ENCODE measurements at places on chromosomes 2 and 18.

DNA sequence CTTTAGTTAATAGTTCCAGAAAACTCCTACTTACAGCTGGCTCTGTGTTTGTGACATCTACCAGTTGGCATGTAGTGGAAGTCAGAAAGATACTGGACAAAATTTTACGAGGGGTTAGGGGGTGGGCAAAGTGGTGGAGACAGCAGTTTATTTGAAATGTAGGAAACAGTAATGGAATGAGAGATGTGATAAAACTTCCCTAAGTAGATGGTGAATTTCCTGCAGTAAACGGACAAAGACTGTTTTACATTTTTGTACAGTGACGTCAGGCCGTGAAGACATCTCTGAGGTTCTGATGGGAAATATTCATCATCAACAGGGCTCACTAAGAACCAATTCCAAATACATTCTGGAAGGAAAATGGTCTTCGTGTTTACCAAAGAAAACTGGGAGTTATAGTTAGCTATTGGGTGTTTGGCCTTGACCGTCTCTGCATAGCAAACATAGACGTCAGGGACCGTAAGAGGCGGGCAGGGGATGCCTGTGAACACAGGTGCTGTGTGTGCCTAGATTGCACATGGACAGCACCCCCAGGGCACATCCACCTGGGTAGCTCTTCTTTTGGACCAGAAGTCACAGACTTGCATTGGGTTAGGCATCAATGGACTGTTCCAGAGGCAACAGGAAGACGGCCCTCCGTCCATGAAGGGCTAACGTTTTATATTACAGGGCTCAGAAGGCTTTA lies 131.5 kb downstream of the ZNF516 start:
- no peak for DNase-seq

DNA sequence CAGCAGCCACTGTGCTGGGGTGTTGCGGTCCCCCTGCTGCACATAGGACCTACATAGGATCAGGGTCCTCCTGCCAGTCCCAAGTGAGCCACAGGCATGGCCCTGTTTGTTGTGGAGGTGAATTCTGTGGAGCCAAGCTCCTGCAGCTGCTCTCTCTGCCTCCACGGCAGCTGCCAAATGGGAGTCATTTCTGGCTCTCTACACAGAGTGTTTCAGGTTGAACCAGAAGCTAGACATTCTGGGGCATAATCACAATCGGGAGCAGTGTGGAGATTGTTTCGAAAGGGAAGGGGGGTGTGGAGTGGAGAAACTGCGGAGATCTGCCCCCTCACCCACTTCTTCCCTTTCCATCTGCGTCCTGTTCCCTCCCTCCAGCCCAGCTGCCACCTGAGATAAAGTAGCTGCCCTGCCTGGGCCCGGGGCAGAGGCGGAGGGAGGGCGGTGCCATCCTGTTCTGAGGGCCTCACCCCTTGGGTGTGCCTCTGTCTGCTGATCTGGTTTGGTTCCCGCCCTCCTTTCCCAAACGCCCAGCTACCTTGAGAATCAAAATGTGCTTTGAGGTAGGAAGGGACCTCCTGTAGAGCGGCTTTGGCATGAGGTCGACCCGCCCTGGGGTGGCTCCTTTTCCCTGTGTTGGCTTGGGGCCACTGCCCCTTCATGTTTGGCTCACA lies 139.4 kb downstream of the WDSUB1 start:
- no peak for DNase-seq

- no peak for DNase-seq
These were observed 86.2 kb downstream of the CRIM1 start for GRCh38 chr2:36441816-36442215.

DNA sequence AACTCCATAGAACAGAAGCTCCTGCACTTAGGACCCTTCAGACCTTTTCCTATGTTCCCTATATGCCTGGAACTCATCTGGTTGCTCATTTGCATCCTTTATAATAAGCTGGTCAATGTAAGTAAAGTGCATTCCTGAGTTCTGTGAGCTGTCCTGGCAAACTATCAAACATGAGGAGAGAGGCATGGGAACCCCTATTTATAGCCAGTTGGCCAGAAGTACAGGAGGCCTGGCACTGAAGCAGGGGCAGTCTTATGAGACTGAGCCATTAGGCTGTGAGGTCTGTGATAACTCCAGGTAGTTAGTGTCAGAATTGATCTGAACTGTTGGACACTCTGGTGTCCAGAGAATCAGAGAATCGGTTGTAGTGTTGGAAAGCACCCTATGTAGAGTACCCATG lies 88.4 kb downstream of the EHD3 start:
- DNase-seq = no peak

- DNase-seq = no peak
These were observed 108.5 kb upstream of the BOD1L2 start for GRCh38 chr18:57038395-57038794.

- DNase-seq = no peak
These were observed 980 bp upstream of the RNPEPL1 start for GRCh38 chr2:240567137-240567871.

DNA sequence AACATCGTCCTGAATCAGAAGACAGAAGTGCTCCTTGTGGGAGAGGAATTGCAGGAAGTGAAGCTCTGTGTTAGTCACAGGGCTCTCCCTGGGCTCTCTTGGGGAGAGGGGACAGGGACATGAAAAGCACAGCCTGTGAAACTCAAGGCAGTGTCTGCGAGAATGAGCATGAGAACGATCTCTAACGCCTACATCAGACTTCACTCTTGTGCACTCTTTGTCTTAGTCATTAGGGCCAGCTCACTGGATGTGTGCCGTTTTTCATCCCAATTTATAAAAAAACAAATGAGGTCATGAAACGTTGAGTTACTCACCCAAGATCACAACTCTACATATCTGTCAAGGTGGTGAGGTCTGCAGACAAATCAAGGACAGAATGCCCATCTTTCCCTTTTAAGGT lies 27.0 kb upstream of the TWIST2 start:
- no peak for DNase-seq

- DNase-seq = no peak
These were observed 2.4 kb upstream of the MALT1 start for GRCh38 chr18:58668897-58669296.

- DNase-seq = no peak
These were observed 187.5 kb upstream of the SALL3 start for GRCh38 chr18:78792094-78792493.

- DNase-seq = no peak
These were observed 5.9 kb downstream of the ALPP start for GRCh38 chr2:232384466-232384865.

DNA sequence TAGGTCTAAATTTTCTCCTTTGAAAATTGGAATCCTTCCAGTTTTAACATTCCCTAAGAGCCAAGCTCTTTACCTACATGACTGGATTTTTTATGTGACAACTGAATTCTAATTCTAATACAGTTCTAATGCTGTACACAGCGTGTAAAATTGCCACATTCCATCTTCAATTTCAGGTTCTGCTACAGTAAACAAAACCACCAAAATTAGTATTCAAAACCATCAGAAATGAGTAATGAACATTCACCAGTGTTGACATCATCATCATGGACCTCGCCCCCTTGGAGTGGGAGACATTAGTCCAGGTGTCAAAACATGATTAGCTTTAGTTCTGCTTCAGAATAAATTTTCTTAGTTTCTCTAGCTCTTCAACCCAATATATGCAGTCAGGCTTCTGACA lies 133.6 kb downstream of the MBD2 start:
- no peak for DNase-seq

DNA sequence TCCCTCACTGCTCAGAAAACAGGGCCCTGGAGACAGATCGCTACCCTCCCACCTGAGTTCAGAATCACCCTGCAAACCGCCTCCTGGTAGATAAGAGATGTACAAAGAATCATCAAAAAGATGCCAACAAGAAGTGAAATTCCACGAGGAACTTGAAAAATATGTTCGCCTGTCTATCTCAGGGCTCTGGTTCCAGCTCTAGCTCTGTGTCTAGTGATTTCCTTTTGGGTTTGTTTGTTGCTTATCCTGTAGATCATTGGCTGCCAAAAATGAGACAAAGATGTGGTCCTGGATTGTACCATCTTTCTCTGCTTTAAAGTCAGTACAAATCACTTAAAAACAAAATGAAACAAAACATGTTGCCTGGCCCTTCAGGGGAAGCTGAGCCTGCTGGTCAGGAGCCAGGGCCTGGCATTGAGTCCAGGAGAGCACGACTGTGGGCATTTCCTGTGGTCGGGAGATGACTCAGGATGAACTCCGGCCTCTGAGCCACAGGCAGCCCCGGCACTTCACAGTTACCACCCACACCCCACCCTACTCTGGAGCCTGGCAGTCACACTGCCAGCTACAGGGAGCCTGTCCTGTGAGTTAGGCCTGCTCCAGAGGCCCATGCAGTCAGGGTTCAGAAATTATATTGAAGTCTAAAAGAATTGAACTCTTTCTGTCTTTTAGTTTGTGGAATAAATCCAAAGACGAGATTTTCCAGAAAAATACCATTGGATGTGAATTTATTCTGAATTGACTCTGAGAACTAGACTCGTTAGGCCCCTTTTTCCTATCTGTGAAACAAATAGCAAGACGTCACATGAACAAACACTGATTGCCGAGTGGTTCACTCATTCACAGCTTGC lies 8.0 kb upstream of the ITGB6 start:
- DNase-seq = no peak

DNA sequence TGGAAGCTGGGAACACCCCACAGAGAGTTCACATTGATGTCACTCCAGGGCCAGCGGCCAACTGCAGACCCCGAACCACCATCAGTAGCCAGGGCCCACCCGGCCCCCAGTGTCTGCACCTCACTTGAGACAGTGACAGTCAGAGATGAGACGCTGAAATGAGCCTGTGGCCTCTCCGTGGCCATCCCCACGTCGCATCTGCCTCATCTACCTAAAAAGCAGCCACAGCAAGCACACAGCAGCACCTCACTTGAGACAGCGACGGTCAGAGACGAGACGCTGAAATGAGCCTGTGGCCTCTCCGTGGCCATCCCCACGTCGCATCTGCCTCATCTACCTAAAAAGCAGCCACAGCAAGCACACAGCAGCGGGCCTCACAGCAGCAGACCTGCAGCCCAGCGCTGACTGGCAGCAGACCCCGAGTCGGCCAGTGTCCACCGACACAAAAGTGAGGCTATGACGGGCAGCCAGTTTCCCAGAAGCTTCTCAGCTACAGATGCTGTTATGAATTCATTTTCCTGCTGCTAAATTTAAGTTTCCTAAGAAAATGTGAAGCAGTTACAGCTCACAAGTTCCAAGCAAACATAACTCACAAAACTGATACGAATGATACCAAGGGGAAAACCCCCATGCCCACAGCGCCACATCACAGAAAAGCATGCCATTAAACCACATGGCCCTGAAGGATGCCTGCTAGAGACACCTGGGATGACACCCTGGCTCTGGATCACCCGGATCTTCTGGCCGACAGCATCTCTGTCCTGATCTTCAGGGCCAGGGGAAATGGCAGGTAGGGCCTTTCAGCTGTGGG lies 27.7 kb downstream of the SNORC start:
- DNase-seq = no peak

DNA sequence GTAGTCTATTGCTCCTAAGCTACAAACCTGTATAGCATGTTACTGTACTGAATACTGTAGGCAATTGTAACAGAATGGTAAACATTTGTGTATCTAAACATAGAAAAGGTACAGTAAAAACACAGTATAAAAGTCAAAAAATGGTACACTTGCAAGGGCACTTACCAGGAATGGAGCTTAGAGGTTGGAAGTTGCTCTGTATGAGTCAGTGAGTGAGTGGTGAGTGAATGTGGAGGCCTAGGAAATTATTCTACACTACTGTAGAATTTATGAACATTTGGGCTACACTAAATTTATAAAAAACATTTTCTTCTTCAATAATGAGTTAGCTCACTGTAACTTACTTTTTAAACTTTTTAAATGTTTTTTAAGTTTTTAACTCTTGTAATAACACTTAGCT lies 19.0 kb downstream of the NABP1 start:
- no peak for DNase-seq

GRCh38 chr18:43893001-43893637 lies 615.8 kb upstream of the SYT4 start:
- no peak for DNase-seq

- DNase-seq = no peak
These were observed 544 bp downstream of the ADRA2B start for GRCh38 chr2:96115631-96116423.

GRCh38 chr2:144438801-144439631 lies 80.9 kb downstream of the ZEB2 start:
- no peak for DNase-seq

DNA sequence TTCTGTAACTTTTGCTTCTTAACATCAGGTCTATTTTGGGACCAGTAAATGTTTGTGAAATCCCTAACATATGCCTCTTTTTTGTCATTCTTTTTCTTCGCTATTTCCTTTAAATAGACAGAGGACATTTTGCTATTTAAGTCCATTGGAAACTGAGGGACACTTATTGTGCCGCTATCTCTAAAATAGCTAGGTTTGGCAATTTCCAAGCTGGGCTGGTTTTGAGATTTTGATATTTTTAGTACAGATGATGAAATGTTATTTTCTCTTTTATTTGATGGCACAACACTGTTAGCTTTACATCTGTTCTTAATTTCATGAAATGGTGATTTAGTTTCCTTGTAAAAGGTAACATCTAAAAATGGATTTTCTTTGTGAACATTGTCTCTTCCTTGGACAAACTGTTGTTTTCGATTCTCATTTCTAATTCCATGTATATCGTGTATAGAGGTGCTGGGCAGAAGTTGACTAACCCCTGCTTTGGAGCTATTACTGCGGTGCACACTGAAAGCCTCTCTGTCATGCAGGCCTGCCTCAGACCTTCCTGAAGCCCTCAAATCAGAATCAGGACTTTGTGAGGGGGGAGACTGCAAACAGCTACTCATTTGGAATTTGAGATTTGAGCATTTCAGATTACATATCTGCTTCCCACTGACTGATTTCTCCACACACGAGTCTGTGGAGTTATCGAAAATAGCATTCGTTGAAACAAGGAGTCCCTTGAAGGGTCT lies 594 bp downstream of the RAD51AP2 start:
- DNase-seq = no peak

- DNase-seq = no peak
These were observed 1040.3 kb downstream of the TSN start for GRCh38 chr2:122795763-122796162.

DNA sequence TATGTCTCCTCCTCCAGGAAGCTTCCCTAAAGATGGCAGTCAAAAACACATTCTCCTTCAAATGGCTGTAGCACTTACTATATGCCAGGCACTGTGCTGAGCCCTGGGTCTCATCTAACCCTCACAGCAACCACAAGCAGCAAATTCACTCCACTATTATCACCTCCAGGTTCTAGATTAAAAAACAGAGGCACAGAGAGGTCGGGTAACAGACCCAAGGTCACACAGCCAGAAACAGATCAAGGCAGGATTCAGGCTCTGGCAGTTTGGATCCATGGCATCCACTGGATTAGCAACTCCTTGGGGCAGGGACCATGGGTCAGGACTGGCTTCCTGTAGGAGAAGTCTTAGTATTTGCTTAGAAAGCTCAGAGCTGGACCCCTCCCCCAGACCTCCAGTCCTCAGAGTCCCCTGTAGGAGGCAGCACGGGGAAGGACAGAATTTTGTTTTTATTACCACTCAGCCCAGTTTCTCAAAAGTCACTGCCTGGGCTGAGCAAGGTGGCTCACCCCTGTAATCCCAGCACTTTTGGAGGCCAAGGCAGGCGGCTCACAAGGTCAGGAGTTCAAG lies 34.4 kb downstream of the ZFP36L2 start:
- no peak for DNase-seq

- no peak for DNase-seq
These were observed 40.6 kb downstream of the EHD3 start for GRCh38 chr2:31274401-31275075.

GRCh38 chr2:28993206-28993960 lies 12.3 kb downstream of the TOGARAM2 start:
- no peak for DNase-seq

Measured in stimulated activated CD8-positive, alpha-beta memory T cell treated with anti-CD3 and anti-CD28 coated beads, Interleukin-7, amount 100 ng/mL, for 24 hours (primary cell).